Foreskin fibroblast (primary cell): ENCODE measurements at places on chromosomes 7 and 10.
A peak's percentile ranks its signal among the peaks of the same experiment; 100 is the strongest.

- DNase-seq = peak; percentile 8
Measured at GRCh38 chr7:100753750-100754149, 20.4 kb downstream of the ZAN start.

DNA sequence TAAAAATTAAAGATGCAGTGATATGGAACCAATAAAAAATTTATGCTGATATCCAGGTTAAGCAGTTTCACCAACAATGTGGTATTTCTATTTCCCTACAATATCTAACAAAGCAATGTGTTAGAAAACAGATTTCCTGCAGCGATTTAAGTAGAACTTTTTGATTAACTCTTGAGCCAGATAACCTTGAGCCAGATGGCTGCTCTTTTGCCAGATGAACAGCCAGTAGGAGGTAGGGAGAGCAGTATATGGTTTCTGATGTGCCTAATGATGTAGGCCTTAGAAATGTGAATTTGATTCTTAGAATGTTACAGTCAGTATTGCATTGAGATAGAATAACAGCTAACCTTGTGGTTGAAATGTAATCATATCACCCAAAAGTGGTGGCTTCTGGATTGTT lies 31.1 kb downstream of the STAMBPL1 start:
- no peak for DNase-seq

- DNase-seq = no peak
Measured at GRCh38 chr7:108090791-108091460, 39.2 kb downstream of the LAMB4 start.

- no peak for DNase-seq
Measured at GRCh38 chr10:22461891-22462290, 116.6 kb downstream of the SPAG6 start.

DNA sequence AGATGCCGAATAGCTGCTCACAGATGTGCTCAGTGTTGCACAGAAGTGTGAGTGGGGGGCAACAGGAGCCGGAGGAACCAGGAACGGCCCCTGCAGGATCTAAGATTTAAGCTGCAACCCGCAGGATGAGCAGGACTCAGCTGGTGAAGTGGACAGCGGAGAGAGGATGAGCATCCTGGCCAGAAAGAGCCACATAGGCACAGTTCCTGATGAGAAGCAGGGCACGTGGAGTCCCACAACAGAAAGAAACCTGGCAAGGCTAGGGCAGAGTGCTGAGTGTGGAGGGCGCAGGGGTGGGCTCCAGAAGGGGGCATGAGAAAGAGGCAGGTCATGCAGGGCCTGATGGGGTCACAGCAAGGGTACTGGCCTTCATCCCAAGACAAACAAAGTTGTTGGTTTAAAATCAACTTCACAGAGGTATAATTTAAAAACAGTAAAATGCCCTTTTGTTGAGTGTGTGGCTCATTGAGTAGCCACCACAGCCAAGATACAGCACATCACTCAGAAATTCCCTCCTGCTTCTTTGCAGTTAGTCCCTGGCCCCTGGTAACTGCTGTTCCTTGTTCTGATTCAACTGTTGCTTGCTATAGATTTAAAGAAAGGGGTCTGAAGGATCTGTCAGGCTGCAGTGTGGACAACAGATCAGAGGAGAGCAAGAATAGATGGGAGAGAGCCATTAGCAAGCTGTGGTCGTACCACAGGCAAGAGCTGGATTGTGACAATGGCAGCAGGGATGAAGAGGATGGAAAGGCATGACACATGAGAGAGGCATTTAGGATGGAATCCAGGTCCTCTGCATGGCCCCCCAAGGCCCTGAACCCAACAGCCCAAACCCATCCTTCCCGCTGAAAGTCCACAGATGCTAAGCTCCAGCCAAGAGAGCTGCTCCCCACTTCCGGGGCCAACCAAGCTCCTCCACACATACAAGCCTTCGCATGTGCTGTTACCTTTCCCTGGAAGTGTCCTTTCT lies 53.1 kb upstream of the OSBPL3 start:
- peak; percentile 58 for DNase-seq

GRCh38 chr7:68892236-68892635 lies 706.0 kb upstream of the AUTS2 start:
- no peak for DNase-seq

DNA sequence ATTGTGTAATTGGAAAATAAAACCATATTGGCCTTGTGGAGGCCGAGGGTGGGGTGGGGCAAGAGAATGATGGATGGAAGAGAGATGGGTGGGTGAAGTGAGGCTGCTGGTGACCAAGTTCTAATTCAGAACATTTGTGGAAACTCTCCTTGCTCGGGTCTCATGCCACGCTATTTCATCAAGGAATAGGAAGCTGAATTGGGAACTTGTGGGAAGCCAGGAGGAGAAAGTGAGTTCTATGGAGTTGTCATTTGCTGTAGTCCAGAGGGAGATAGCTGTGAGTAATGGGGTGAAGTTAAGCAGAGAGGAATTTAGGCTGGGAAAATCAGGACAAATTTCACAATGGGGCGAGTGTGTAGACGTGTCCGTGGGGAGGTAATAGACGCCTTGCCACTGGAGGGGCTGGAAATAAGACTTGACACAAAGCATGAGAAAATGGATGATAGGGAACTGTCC lies 339.2 kb downstream of the LRMDA start:
- no peak for DNase-seq
